ENCODE measurements at places on chromosomes 12 and 14.
A peak's percentile ranks its signal among the peaks of the same experiment; 100 is the strongest.

DNA sequence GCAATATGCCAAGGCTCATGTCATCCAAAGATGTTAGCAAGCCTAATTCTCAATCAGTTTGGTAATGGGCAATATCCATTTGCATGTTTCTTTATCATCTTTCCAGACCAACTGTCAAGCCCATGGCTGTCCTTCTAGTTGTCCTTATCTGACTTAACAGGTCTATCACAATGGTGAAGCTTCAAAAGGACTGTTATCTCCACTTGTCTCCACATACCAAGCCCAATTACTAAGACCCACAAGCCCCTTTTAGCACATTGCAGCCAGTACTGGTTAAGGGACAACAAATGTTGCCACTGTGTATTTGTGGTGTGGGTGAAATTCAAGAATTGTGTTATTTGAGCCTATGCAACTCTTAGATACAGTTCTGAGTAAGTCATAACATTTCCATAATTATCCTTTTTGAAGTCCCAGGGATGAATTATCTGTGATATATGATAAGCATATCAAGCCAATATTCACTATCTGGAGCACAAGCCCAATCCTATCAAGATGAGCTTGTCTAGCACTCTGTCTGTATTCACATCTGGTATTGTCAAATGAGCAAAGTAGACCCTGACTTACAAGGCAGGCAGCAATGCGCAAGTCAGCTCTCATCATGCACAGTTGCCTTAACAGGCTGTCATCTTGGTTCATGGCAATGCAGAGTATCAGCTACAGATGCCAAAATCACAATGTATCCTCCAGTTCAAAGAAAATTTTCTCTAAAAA is 19.3 kb upstream of the ST8SIA1 start:
- DNase-seq, result no peak

- DNase-seq, result no peak
Observed at GRCh38 chr14:72830786-72831594, 62.9 kb downstream of the DPF3 start.

GRCh38 chr12:104142543-104142942 is 4.5 kb upstream of the NFYB start:
- DNase-seq, result no peak

- DNase-seq, result no peak
Observed at GRCh38 chr12:54384591-54385041, at the start of gene ZNF385A. TSS of gene ZNF385A (minus strand) at chr12:54384733. CDS start at chr12:54384514, 219 bp downstream.

DNA sequence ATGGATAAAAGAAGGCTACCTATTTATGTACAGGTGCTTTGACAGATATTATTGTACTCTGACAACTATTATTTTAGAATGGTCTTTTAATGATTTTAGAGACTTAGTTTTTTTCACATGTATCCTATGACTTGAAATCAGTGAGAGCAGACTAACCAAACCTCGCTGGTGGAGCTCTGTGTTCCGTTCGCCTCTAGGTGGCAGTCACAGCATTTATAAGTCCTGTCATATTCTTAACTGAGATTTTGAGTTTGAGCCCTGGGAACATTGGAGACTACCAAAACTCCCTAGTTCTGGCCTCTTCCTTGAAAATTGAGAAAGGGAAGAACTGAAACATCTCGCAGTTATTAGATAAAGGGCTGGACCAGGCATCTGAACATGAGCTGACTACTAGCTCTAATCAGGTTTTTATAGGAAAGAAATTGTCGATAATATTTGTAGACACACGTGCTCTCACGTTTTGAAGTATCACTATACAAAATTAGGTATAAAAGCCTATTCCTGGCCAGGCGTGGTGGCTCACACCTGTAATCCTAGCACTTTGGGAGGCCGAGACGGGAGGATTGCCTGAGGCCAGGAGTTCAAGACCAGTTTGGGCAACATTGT is 48.3 kb downstream of the TTLL5 start:
- peak; percentile 51 for DNase-seq

GRCh38 chr12:64478661-64479060 is 26.7 kb downstream of the TBK1 start:
- DNase-seq, result no peak

DNA sequence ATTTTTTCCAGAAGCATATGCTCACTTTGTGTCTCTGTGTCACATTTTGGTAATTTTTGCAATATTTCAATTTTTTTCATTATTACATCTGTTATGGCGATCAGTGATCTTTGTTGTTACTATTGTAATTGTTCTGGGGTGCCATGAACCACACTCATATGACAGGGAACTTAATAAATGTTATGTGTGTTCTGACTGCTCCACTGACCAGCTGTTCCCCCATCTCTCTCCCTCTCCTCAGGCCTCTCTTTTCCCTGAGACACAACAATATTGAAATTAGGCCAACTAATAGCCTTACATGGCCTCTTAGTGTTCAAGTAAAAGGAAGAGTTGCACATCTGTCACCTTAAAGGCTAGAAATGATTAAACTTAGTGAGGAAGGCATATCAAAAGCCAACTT is 46.0 kb downstream of the SCN8A start:
- DNase-seq, result no peak

- no peak for DNase-seq
Observed at GRCh38 chr12:49231878-49232655, 32.8 kb upstream of the TUBA1C start.

GRCh38 chr12:93007544-93007943 is 78.4 kb upstream of the EEA1 start:
- no peak for DNase-seq

DNA sequence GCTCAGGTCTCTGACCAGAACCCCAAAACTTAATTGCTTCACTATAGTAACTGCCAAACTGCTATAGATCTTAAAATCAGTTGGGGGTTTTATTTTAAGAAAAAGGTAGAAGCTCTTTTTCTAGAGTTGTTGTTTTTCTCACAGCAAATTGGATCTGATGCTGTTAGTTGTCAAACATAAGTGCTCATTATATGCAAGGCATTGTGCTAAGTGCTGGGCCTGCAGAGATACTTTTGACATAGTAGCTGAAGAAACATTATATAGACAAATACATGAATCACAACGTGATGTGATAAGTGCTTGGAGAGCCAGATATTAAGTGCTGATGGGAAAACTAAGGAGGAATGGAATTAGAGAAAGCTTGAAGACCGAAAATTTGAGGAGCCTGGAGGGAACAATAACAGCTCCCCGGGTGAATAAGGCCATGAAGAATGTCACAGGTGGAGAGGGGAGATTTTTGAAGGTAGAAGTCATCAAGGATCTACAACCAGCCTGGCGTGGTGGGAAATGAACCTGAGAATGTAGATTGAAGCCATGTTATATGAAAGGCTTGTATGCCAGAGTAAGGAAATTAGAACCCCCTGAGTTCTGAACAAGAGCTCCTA is 126.5 kb downstream of the DYRK2 start:
- DNase-seq, result no peak

DNA sequence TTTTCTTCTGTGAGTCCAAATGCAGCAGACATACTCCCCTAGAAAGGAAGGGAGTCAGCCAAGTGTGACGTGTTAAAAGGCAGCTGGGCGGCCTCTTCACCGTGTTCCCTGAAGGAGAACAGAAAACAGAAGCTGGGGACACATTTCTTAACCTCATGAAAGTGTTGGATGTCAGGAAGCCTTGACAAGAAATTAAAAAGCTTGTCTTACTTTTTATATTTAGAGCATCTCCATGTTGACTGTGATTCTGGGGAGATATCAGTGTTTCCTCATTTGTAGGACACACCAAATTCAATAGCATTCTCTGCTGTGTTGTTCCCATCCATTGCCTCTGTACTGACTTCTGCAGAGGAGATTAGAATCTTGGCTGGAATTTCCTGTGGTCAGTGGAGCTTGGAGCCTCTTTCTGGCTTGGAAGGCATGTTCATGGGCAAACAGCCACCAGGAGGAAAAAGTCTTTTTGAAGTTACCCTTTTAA is 93.7 kb downstream of the RMST start:
- peak; percentile 58 for DNase-seq

All from left renal pelvis (tissue), 4 donors.